WTC11 (cell line): ENCODE measurements at places on chromosomes 5 and 9.

DNA sequence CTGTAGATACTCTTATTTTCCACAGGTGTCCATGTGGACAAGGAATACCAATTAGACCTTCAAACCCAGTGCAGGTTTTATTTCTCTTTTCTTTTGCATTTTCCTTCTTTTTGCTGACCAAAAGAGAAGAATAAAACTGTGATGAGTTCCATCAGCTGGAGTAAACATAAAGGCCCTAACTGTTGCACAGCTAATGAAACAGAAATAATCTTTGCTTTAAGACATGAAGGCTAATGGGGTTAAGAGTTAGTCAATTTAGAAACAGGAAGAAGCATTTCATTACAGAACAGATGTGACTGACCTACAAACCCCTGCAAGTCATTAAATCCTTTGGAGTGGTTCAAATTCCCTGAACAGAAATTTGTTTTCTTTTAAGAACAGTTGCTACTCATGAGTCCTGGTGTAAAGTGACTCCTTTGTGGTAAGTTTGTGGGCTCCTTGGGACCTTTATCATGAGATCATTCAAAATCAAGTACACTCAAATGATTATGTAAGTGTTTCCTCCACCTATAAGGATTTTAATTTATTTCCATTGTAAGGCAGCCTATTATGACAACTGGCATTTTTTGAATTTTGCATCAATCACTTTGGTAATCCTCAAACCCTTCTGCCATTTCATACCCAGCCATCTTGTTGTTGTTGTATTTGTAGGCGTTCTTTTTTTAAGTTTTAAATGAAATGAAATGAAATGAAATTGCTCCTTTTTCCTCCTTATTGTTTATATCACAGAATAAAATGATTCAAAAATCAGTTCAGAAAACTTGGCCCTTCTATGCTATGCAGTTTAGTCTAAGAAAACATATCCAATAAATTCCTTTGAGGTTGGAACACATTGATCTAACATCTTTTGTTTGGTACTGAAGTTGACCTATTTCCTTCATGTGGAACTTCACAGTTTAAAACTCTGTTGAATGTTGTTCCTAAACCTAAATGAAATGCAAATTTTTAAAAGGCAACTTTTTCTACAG is 1.3 kb downstream of the MINAR2 start:
- no peak for DNase-seq

GRCh38 chr9:122291458-122291857 is 26.8 kb downstream of the MRRF start:
- no peak for DNase-seq

- no peak for DNase-seq
Measured at GRCh38 chr9:135476561-135477355, 2.8 kb upstream of the PPP1R26 start.

DNA sequence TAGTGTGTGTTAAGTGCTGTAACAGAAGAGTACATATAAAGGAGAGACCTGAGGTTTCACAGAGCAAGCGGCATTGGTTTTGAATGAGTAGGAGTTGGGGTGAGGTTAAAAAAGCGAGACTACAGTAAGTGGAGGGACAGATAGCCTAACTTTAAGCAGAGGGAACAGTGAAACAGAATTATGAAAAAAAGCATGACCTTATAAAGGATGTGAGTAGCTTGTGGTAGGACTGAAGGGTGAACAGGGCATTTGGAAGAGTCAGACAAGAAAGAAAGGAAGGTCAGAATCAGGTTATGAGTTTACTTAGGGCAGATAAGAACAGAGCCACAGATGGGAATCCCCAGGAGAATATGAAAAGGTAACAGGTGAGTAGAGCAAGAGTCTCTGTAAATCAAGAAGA is 22.5 kb downstream of the MSANTD3 start:
- no peak for DNase-seq
